Activated CD4-positive, alpha-beta T cell treated with anti-CD3 and anti-CD28 coated beads, Interleukin-2, amount 10 ng/mL, durations not matched to agents 7 days and 5 days (primary cell): ENCODE measurements at places on chromosomes 11 and 22. TPM values are rescaled to one million over a fixed set of nuclear protein-coding genes. Genes with fewer than 3 reads are reported as not detected.

GRCh38 chr11:119092880-119093842 is 8.5 kb downstream of the HMBS start:
- DNase-seq = no peak

- no peak for DNase-seq
Measured at GRCh38 chr11:32829157-32829679, 509 bp upstream of the PRRG4 start.

DNA sequence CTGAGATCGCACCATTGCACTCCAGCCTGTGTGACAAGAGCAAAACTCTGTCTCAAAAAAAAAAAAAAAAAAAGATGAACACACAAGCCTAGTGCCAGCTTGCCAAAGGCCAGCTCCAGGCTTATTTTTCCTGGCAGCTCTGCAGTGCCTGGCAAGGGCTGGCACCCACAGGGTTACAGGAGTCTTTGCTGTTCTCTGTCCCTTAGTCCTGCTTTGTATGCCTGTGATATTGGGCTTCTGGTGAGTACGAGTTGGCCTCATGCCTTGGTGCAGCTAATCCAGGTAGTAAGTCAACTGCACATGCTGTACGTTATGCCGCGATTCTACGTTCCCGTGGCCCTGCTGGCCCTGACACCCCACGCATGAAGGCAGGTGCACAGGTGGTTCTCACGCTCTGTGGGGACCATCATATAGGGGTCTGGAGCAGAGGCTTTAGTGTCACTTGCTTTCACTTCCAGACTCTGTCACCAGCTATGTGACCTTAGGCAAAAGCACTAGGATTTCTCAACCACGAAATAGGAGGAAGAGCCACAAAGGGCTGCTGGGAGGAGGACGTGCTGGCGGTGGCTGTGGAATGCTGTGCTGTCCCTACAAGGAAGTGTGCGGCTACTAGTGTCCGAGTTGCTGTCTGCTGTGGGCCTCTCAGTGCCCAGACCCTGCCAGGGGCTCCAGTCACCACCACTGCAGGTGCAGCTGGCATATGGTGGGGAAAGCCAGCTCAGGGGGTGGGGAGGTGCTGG is 21.4 kb upstream of the RASL10A start:
- DNase-seq = no peak

GRCh38 chr11:82494988-82495432 is 238.7 kb downstream of the FAM181B start:
- no peak for DNase-seq

- no peak for DNase-seq
Measured at GRCh38 chr11:120499088-120499487, 12.5 kb upstream of the GRIK4 start.

GRCh38 chr11:73956876-73957653 is 6.2 kb downstream of the DNAJB13 start:
- no peak for DNase-seq

DNA sequence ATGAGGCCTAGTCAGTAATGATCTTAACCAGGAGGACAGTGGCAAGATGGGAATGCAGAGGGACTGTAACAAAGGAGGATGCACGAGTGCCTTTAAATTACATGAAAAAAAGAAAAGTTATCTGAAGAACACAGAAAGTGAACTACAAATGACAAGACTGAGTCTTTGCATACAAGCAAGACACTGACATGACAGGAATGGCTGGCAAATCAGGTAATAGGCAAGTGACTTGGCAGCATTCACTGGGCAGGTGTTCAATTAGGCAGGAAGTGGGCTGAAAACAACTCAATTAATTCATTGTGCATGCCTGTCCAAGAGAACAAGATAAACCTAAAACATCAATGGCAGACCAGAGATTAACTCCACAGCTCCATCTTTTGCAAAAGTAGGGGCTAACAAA is 24.0 kb downstream of the SMCO4 start:
- DNase-seq = no peak

Gene SPTBN2
- total RNA-seq = 0.35 TPM

Gene PLAAT5
- total RNA-seq = not detected

GRCh38 chr22:34804604-34805003 is 261.4 kb upstream of the ISX start:
- DNase-seq = no peak

DNA sequence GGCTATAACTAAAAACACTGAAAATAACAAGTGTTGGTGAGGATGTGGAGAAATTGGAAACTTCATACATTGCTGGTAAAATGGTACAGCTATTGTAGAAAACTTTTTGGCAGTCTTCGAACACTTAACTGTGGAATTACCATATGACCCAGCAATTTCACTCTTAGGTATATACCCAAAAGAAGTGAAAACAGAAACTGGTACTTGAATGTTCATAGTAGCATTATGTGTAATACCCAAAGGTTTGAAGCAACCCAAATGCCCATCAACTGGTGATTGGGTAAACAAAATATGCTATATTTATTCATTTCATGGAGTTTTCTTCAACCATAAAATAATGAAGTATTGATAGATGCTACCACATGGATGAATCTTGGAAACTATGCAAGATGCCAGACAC is 40.8 kb upstream of the FTH1 start:
- DNase-seq = no peak

- no peak for DNase-seq
Measured at GRCh38 chr11:94513091-94513490, 830 bp downstream of the C11orf97 start.

Gene GGT1
- 48.1 TPM for total RNA-seq

DNA sequence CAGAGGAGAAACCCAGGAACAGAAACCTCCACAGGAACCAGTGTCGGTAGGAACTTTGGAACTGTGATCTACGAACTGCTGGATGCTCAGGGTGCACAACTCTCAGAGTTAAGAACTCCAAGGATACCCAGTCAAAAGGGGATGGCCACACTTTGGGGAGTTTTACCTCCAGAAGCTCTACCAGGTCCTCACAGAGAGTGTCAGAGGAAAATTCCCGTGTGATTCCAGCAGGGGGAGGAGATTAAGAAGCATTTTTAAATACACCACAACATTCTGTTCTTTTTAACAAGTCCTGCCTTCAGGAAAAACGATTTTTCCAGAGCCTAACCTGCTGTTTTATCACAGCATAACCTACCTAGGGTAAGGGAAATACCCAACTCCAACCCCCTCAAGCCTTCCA is 104.0 kb downstream of the SOX6 start:
- DNase-seq = no peak

Gene TMEM45B
- 0.84 TPM for total RNA-seq

Gene CCDC116
- total RNA-seq = 0.97 TPM

DNA sequence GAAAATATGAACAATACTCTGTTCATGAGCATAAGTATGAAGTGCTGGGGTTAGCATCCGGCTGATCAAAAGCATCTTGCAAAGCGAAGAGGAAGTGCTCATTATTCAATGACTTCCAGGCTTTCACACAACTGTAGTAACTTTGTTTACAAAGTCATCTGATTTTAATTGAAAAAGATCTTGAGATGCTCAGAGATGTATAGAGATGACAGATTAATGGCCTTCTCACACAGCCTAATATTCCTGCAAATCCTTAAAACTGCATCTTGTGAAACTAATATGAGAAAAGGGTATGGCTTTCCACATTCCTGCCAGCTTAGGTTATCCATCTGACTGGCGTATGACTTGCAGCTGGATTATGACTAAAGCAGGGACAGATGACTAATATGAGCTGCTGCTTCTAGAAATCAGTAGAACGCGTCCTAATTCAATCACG is 125.4 kb downstream of the CASP12 start:
- peak; percentile 12 for DNase-seq

DNA sequence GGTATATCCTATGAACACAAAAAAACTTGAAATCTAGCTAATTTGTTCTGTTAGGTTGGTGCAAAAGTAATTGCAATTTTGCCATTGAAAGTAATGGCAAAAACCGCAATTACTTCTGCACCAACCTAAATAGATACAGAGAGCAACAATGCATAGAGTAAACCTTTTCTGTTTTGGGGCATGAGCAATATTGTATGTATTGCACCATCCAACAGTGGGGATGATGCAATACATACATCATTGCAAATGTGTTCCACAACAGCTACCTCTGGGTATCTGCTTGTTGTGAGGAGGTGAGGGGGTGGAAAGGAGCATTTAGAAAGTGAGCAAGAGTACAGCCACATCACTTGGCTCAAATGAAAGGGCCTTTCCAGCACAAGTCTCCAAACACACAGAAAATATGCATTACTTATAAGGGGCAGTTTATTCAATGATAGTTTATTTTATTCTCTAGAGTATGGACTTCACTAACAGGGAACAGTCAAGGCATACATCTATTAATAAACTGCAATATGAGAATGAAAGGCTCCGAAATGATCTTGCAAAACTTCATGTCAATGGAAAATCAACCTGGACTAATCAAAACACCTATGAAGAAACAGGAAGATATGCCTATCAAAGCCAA is 77.3 kb downstream of the DEUP1 start:
- no peak for DNase-seq

Gene SLC17A6
- total RNA-seq = not detected

Gene UBE2L3
- 79.1 TPM for total RNA-seq

GRCh38 chr11:86671531-86672006 is 847 bp downstream of the ME3 start:
- DNase-seq = no peak

DNA sequence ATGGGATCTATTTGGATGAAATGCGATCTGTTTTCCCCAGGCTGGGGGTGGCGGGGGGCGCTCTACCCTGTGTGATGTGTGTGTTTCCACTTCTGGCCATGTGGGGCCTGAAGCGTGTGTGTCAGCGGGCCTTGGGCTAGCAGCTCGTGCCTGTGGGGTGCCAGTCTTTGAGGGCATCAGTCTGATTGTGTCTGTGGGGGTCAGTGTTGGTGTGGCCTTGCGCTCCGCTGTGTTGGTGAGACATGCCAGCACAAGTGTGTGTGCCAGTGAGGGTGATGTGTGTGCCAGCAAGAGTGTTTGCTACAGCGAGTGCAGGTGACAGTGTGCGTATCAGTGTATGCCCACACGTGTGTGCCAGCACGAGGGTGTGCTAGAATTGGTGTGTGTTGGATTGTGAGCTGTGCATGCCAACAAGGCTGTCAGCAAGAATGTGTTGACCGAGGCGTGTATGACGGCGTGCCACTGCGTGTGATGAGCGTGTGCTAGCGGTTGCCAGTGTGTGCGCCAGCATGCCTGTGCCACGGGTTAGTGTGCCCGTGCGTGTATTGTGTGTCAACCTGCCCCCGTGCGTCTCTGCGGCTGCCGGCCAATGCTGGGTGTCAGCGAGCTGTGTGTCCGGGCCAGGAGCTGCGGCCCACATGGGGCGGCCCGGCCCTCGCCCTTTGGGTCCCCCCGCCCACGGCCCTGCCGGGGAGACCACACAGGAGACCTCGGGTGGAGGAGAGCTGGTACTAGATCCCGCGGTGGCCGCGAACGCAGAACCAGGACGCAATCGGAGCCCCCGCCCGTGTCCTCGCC is 519 bp downstream of the ARRB1 start:
- DNase-seq = peak; percentile 35

GRCh38 chr11:45045683-45046471 is 95.2 kb upstream of the TP53I11 start:
- DNase-seq = no peak

Gene THY1
- total RNA-seq = not detected

DNA sequence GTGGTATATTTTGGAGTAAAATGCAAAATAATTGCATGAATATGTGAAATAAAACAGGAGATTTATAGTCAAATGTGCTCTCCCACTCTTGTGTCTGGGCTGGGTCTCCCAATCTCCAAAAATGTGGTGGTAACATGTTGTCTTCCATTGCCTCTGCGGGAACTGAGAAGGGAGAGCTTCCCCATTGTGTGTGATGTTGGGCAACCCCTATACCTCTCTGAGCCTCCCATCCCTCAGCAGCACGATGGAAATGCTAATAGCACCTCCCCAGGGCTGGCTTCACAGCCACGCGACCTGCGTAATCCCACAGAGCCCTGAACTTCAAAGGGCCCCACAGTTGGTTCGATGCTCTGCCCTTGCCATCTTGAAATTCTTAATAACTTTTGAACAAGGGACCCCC is 72.0 kb downstream of the TP53I11 start:
- DNase-seq = no peak

Gene C11orf86
- not detected for total RNA-seq

DNA sequence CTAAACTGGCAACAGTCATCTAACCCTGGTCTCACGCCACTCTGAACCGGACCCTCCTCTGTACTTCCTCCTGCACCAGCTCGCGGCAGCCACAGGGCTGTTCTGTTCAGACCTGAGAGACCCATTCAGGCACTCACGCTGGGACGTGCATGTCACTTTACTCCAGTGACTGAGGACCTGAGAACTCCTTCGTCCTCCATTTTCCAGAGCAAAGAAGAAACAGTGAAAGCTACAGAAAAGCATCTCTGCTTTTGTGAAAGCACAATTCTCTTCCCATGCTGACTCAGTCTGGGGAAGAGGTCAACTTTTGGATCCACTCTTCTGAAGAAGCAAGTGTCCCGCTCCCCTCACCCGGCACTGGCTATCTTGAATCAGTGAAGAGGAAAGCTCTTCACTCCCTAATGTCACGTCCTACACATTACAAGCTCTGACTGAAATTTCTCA is 24.5 kb downstream of the PISD start:
- DNase-seq = no peak

DNA sequence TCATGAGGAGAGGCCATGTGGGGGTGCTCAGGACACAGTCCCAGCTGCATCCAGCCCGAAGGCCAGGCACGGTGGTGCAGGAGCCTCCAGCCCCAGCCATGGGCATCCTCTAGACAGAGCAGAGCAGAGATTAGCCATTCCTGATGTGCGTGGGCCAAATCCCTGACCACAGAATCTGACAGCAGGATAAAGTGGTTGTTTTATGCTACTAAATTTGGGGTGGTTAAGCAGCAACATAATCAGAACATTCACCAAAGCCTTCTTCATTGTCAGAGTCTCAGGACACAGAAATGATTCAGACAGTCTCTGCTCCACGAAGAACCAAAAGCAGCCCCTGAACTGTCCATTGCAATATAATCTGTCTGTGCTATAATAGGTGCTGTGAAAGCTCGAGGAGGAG is 19.7 kb downstream of the RASD2 start:
- no peak for DNase-seq

- DNase-seq = no peak
Measured at GRCh38 chr11:79196950-79197349, 243.9 kb downstream of the TENM4 start.

Gene TYR
- total RNA-seq = not detected

GRCh38 chr11:60854140-60854846 is 1.5 kb downstream of the PTGDR2 start:
- no peak for DNase-seq
